ENCODE measurements at places on chromosomes 2 and 18.

DNA sequence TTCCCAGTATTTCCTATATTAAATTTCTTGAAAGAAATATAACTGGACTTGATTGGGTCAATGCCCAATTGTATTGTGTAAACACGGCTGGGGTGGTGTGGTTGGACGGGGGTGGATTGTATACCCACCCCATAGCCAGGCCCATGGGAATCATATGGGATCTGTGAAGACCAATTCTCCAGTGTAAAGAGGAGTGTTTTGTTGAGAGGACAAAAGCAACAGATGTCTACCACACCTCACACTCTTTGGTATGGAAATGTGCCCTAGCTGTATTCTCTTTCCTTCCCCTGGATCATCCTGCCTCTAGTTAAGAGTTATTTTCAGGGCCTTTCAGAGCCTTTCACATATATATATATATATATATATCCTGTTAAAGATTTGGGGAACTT, 57.5 kb upstream of the TGIF1 start:
- no peak for DNase-seq

- no peak for DNase-seq
Observed at GRCh38 chr2:55923982-55924321, 370 bp upstream of the EFEMP1 start.

DNA sequence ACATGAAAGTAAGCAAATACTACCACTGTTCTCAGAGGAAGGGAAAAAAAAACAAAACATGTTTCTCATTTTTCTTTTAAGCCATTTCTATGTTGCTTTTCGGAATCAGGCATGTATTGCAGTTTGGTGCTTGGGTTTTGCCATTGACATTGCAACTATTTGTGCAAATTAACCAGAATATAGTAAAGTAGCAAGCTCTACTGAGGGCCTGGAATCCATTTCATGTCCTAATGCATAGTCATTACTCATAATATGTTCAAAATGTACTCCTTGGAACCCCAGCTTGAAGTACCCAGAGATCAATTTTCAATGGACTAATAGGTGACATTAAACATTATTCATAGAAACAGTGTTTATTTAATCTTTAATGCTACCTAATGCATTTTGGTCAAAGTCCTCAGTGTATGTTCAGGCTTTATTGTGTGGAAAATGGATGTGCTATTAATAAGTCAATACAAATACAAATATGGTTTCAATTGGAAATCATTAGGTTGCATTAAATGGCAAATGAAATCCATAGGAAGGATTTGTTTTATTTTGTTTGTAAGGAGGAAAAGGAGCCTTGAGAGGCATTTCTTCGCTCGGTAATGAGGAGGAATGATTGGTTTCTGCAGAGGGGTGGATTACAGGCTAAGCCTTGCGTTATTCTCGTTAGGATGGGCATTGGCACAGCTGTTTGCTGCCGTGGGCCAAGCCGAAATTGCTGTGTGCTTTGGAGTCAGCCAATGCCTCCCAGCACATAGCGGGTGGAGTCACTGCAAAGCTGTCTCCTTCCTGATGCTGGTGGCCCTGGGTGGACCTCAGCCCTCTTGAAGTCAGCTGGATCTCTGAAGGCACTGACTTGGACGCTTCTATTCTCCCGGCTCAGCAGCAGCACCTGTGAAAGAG, 56.4 kb downstream of the MYCN start:
- DNase-seq, result no peak

DNA sequence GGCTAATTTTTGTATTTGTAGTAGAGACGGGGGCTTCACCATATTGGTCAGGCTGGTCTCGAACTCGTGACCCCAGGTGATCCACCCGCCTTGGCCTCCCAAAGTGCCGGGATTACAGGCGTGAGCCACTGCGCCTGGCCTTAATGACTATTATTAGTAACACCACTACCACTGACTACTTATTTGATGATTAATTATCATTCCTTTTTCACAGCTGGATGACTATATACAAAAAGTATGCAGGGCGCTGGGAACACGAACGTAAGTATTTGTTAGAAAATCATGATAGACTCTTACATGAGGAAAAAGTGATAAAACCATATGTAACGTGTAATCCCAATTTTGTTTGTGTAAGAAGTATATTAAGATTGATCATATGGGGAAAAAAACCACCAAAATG, 21.6 kb downstream of the DARS1 start:
- no peak for DNase-seq
